NCI-H446 treated with DMSO at 0.1 percent for 48 hours (cell line): ENCODE measurements at places on chromosomes 5 and 9.

DNA sequence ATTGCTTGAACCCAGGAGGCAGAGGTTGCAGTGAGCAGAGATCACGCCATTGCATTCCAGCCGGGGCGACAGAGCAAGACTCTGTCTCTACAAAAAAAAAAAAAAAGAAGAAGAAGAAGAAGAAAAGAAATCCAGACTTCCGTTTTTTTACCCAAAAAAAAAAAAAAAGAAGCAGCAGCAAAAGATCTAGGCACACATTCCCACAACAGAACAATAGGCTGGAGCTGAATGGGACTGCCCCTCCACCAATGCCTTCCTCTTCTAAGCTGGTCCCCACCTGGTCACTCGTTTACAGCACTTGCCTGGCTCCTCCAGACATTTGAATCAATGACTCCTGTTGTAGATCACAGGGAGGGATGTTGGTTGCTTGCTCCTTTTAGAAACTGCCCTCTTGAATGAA is 1.6 kb upstream of the LMAN2 start:
- DNase-seq = no peak

DNA sequence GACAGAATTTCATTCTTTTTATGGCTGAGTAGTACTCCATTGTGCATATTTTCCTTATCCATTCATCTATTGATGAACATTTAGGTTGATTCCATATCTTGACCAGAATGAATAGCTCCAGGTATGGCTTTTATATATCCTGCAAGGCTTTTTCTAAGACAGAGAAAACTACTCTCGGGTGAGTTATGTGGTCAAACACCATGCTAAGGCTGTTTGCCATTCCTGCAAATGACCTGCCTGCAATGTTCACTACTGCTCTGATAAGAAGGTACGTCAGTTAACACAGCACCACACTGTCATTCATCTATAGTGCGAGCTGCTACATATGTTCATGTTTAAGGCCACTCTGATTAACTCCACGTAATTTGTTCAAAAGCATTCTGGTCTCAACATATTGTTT is 256.8 kb upstream of the RGMB start:
- DNase-seq = no peak

DNA sequence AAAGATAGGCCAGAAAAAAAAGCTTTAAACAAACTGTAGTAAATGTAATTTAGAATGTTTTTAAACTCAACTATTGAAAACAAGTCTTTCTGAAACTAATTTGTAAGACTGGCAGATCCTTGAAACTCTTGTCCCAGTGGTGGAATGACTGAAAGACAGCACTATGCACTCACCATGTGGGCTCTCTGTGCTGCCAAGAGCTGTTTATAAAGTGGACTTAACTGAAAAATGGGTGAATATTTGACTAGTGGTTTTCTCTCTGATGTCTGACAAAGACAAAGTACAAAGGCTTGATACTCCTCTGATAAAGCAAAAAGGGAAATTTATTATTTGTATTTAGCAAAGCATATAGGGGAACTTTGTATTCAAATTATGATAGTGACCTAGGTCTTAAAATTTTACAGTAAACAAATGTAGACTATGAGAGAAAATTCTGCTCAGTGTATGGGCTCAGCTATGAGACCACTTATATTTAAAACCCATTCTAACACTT is 635.4 kb downstream of the NR2F1-AS1 start:
- peak; percentile 31 for DNase-seq

DNA sequence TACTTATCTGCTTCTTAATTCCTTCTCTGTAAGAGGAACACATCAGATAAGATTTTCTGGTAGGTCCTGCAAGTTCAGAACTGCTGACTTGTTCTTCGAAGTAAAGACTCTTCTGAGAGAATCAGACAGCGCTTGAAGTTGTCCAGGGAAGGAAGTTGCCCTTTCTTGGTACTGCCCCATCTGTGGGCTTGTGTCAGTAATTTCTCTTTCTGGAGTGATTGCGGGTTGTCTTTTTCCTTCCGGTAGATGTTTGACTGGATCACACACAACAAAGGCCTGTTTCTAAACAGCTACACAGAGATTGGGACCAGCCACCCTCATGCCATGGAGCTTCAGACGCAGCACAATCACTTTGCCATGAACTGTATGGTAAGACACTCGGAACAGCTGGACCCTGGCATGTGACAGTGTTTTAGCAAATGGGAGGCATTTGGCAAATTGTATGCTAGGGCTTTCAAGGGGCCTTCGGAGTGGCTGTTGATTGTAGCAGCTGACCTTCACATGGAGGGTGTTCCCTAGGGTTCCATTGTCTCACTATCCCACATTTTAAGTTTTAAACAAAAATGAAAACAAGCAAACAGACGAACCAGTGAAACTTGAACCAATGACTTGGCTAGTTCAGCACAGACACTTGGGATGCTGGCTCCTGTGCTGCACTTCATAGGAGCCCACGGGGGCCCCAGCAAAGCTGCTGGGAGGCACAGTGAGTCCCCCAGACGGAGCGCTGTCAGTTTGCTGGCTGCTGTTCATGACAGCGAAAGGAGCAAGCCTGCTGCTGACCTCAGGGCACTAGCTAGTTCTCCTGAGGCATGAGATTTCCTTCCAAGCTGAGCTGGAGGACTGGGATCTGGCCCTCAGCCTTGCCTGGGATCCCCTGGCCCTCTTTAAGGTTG is 149.9 kb downstream of the TRIO start:
- peak; percentile 42 for DNase-seq

DNA sequence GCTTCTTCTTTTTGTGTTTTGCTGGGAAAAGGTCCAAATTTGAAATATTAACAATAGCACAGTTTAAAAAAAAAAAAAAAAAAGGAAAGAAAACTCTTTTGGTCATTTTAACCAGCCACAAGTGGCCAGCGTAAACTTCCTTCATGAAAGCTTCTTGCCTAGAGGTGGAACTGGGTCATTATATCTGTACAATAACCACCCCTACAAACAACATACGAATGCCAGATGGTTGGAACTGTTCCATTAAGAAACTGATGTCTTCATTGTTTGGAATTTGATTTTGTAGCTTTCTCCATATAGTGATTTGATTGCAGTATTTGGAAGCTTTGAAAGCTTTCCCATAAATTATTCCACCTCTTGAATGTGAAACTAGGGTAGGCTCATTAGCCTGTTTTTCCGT is 18.3 kb upstream of the LPAR1 start:
- no peak for DNase-seq

GRCh38 chr9:129712634-129713401 is 40.0 kb downstream of the PTGES start:
- no peak for DNase-seq

DNA sequence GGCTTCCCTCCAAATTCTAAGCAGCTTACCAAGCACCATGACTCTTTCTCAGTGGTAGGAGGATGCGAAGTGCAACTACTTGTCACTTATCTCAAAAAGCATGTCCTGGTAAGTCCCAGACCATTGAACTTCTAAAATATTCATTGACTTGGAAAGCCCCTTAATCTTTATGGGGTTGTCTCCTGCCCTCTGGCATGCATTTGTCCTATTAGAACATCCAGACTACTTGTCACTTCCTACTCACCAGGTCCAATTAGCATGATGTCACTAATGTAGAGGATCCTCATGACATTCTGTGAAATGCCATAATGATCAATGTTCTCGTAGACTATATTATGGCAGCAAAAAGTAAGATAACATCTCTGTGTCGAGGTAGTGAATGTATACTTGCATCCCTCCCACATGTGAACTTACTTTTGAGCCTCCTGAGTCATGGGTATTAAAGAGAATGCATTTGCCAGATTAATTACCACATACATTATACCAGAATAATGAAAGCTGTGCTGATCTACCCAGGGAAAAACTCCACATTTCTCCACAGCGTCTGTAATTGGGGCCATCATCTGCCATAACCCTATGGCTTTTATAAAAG is 63.5 kb upstream of the RAD23B start:
- no peak for DNase-seq

GRCh38 chr5:143176048-143176447 is 227.4 kb downstream of the NR3C1 start:
- peak; percentile 61 for DNase-seq

GRCh38 chr9:134388289-134388808 is 62.1 kb downstream of the RXRA start:
- no peak for DNase-seq

DNA sequence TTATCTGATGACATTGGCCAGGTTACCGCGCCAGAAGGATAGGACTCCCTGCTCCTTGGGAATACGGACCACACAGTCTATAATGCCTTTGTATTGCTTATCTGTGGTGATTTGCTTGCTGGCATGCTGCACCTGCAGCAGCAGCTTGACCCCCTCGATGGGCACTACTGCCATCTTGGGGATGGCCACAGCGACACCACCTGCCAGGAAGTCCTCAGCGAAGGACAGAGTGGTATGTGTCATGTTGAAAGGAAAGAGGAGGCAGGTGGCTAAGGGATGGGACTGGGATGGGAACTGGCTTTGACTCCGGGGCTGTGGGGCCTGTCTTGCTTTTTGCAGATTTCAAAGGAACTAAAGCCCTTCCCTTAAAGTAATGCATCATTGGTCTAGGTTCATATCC is 50.3 kb upstream of the ACO1 start:
- DNase-seq = no peak

DNA sequence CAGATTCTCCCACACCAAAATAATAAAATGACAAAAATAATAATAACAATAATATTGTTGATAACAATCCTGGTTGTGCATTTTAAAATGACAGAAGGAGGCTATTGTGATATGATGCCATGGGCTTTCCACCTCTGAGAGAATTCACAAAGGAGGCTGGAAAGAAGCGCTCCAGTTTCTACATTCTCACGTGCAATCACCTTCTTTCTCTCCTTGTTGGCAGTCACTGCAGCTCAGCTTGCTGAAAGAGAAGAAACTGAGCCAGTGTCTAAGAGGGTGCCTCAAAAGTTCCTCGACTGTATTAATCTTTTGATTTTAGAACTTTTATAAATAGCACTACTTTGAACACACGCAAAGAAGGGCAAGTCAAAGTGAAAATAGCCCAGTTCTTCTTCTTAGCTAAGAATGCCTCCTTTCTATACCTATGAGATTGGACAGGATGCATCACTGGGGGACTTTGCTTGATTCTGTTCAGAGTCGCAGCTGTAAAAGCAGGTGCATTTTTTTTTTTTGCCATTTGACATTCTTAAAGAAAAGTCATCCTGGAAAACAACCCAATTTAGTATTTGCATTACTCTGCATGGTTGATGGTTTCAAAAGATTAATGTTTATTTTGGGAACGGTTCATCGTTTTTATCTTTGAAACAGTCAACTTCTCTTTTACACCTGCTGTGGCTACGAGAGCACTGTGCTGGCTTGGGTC is 12.4 kb upstream of the SUB1 start:
- no peak for DNase-seq

DNA sequence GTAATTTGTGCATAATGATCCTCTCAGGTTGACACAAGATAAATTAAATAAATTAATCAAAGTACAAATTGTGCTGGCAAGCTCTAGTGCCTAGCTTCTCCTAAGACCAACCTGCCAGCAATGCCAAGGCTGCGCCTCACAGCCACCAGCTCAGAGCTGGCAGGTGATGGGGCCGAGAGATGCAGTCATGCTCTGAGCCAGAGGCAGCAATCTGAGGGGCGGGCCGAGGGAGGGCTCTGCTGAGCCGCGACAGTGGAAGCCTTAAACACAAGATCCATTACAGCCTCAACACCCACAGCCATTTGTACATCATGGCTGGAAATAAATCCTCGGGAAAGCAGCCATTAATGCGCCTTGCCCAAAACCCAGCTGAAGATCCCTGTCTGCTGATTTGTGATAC is 20.3 kb downstream of the MED27 start:
- no peak for DNase-seq

DNA sequence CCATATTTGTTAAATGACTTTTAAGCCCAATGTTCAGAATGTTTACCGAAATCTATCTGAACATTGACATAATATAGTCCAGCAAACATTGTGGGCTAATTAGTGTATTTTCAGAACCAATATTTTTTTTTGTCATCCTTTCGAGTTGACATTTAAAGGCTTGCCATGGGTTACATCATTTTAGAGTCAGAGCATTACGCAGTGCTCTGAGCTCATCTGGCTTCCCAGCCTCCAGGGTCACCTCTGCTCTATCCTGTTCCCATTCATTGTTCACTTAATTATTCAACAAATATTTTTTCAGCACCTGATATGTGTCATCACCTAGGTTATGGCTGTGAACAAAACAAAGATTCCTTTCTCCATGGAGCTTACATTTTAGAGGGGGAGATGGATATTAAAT is 80.2 kb downstream of the SREK1 start:
- no peak for DNase-seq

GRCh38 chr9:105475302-105475701 is 27.5 kb downstream of the FSD1L start:
- DNase-seq = no peak

DNA sequence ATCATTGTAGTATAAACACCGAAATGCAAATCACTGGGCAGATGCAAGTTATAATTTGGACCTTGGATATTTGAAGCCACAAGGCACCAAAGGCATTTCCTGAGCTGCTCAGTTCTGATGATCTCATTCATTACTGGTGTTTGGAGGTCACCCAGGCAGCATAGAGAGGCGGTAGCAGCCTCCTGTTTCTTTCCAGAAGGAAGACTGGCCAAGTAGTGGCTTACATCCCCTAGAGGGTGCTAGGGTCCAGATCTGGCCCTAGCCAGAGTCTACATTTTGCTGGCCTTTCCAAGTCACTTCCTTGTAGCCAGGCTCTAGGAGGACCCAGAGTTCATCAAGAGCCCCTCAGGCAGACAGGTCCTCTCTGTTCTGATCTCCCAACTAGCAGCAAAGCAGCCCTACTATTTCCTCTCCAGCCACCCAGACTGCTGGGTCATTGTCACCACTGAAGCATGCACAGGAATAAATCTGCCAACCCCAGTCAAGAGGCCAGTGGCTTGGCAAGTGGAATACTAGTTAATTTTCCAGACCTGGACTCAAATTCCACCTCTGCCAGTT is 33.4 kb upstream of the TTC1 start:
- no peak for DNase-seq

DNA sequence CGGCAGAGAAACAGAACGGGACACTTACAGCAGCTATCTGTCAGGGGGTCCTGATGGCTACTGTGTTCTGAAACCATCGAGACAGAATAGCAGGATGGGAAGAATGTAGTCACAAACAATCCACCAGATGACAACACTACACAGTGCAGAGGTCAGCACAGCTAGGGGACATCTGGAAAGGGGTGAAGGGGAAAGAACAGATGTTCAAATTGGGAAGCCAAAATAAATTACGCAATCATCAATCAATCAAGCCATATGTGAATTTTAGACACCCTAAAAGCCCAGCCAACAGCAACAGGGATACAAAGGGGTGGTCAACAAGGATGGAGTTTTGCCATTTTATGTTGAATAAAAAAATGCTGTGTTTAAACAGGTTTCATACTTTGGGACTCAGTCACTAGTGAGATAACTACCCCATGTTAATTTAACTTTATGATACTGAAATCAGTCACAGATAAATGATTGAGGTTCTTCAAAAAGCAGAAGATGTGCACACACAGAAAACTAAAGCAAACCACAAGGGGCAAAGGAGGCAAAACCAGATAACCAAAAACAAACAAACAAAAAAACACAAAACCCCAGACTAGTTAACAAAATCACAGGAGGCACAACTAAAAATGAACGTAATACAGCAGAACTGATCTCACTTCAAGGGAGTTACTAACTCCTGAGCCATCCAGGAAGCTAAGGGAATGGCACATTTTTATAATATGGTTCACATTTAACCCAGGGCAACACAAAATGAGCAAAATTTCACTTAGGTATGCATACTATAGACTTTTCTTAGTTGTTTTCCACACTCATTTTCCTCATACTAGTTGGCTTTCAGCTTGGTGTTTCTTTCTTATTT is 65.9 kb downstream of the HABP4 start:
- no peak for DNase-seq
